ENCODE measurements at places on chromosomes 4 and X.

GRCh38 chr4:2079926-2080325, 20.8 kb downstream of the NAT8L start:
- DNase-seq = no peak

- no peak for DNase-seq
These were observed 236.2 kb downstream of the FRAS1 start for GRCh38 chr4:78293348-78293747.

GRCh38 chrX:19560611-19561010, 45.3 kb upstream of the MAP3K15 start:
- DNase-seq = no peak

GRCh38 chrX:23937100-23937499, 29.3 kb downstream of the CXorf58 start:
- DNase-seq = no peak

GRCh38 chr4:85565761-85566480, 91.0 kb downstream of the ARHGAP24 start:
- no peak for DNase-seq

GRCh38 chr4:76867880-76868655, 29.9 kb downstream of the SOWAHB start:
- DNase-seq = peak; percentile 91

DNA sequence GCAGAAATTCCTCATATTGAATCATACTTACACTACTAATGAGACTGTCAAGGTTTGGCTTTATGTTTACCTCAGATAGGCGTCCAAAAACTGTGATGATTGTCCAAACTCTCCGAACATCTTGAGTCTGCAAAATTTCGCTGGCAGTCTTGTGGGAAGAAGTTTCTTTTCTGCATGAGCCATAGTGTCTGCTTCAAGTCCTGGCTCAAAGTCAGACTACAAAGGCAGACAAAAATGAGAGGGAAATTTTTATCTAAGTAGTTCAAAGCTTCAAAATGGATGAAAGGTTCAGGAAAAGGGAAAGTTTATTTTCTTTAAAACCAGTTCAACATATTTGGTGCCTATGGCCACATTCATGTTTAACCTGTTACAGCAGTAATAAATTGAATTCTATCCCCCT, 40.7 kb downstream of the PALLD start:
- no peak for DNase-seq

DNA sequence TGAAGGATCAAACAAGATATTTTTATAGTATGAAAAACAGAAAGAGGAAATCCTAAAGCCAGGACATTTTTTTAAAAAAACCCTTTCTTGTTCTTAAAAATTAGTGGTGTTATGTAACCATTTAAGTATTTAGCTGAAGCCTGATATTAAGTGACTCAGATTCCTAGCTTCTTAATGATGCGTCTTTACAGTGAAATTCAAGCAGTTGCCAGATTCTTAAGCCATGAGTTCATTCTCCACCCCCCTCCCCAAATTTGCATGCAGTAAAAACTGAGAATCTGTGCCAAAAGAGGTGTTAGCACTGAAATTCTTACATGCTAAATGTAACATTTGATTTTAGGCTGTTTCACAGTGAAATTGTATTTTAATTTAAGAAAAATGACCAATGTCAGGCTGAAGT, 180.8 kb downstream of the RAPGEF2 start:
- peak; percentile 29 for DNase-seq

- DNase-seq = no peak
These were observed 40.7 kb upstream of the MBTPS2 start for GRCh38 chrX:21798677-21799219.

- DNase-seq = no peak
These were observed 26.8 kb downstream of the PDGFRA start for GRCh38 chr4:54255881-54256280.

Measured in ELF-1 (cell line).